Hematopoietic multipotent progenitor cell treated with erythropoietin and hydrocortisone succinate and interleukin-3 and kit ligand, for 4 days (in vitro differentiated cells): ENCODE measurements at places on chromosomes 2 and 18.

DNA sequence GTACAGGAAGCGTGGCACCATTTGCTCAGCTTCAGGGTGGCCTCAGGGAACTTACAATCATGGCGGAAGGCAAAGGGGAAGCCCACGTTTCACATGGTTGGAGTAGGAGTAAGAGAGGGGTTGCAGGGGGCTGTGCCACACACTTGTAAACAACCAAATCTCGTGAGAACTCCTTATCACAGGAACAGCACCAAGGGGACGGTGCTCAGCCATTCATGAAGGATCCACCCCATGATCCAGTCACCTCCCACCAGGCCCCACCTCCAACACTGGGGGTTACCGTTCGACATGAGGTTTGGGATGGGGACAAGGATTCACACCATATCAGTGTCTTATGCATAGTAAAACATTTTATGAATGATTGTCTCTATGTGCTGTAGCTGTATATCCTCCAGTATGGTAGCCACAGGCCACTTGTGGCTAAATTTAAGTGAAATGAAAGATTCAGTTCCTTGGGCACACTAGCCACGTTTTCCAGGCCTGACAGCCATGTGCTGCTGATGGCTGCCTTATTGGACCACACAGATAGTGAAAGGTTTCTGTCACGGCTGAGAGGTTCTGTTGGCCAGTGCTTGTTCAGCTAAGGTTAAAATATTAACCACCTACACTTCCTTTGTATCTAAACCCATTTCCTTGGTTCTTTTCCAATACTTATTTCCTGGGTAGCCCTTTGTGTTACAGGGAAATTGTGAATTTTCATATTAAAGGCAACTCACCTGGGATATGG lies 77.3 kb downstream of the AGAP1 start:
- no peak for DNase-seq

DNA sequence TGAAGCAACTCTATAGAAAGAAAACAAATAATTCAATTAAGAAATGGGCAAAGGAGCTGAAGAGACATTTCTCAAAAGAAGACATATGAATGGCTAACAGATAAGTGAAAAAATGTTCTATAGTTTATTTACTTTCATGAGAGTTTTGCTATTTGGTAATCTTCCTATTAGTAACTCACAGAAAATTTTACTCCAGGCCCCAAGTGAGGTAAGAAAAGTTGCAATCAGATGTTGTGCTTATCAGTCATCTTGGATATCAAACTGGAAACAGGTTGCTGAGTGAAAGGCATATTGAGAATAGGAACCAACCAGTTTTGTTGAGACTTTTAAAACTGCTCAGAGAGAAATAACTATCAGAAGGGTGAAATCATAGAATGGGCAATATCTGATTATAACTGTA lies 1179.0 kb upstream of the ACVR2A start:
- DNase-seq = no peak

DNA sequence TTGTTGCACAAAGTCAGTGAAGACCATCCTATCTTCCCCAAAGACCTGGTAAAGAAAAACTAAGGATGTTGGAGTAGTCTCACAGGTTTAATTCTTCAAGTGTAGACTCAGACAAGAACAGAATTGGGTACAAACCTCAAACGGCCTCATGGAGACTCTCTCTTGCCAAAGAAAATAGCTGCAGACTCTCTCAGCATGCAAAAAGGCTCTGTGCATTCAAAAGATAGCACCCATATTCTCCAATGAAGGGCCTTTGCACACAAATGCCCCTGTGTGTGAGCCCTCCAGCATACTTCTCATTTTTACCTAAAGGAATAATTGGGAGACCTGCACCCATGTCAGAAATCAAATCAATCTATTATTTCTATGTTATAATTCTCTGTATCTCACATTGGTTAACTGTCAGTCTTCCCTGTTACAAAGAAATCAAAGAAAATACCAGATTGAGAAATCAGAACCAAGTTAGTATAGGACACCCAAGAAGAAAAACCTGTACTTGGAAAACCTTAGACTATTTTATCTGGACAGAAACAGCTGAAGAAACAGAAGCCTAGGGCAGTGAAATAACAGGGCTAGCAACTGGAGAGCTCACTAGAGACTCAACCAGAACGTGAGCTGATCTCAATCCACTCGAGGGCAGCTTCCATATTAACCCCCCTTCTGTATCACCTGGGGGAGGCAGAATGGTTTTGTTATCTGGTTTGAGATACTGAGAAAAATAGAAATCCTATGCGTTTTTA lies 134.7 kb upstream of the DNAJC10 start:
- DNase-seq = no peak

DNA sequence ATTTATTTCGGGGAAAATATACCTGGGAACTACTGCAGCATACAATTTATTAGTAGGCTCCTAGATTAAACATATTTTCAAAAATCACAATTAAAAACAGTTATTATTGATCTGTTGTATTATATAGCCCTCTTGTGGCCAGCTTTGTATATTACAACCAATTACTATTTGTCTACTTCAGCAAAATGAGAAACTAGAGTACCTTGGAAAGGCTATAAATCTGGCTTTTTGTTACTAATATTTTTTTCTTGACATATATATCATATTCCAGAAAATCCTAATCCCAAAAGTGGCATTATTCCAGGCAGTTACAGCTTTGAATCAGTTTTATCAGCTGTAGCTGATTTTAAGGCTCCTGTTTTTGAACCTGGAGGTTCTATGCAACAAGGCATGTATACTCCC lies 101.2 kb downstream of the UBR3 start:
- peak; percentile 77 for DNase-seq

GRCh38 chr2:48279344-48280090 lies 250.4 kb upstream of the STON1 start:
- DNase-seq = peak; percentile 53
